Sciatic nerve (tissue), 2 donors: ENCODE measurements at places on chromosomes 1 and 21.

DNA sequence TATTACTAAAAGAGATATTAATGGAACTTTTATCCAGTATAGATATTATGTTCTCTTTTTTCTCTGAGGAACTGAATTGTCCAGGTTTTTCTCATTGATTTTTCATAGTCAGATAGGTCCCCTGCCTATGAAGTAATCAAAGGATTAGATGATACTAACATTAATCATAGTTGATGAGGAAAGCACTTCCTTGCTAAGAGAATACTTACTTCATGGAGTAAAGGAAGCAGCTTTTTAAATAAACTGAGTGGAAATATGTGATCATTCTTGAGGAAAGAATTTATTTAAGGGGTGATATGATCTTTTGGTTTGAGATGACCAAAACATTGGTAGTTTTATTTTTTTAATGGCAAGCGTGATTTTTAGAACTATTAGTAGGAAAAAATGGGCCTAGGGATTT is 58.9 kb downstream of the SWT1 start:
- no peak for DNase-seq

- no peak for DNase-seq
Measured at GRCh38 chr1:75092141-75092540, 42.0 kb upstream of the LHX8 start.

DNA sequence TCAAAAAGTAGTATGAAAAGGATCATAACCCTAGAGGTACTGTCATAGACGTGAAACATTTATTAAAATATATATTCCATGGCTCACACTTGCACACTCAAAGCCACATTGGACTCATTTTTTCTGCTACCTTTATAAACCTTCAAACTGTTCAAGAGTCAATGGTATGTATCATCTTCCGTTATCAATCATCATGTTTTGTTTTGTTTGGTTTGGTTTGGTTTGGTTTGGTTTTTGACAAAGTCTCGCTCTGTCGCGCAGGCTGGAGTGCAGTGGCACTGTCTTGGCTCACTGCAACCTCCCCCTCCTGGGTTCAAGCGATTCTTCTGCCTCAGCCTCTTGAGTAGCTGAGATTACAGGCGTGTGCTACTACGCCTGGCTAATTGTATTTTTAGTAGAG is 1.8 kb downstream of the IFNAR2 start:
- no peak for DNase-seq

DNA sequence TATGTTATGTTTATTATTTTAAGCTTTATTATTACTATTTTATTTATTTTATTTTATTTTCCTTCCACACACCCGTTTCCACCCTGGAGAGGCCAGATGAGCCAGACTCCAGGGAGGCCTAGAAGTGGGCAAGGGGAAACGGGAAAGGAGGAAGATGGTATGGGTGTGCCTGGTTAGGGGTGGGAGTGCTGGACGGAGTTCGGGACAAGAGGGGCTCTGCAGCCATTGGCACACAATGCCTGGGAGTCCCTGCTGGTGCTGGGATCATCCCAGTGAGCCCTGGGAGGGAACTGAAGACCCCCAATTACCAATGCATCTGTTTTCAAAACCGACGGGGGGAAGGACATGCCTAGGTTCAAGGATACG is 468 bp upstream of the MX1 start:
- DNase-seq: no peak

DNA sequence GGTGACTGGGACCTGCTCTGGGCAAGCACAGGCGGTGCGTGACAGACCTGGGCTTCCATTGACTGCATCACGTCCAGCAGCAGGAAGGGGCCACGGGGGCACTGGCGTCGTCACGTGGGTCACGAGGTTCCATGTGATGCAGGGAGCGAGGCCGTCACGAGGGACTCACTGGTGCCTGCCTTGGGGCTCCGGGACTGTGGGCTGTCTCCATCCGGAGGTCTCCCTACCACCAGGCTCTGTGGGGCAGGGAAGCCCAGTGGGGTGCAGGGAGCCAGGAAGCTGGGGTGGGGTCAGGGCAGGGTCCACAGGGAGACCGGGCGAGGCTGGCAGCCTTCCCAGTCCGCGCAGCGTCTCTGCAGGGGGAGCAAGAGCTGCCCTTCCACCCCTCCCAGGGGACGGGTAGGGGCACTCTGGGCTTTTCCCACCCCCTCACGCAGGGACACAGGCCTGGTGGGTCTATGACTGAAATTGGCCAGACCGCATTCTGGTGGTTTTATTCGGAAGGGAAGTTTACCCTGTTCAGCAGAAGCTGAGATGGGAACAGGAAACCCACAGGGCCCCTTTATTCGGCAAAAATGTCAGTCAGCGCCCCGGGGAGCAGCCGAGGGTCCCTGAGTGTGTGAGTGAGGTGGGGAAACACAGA is 416 bp upstream of the TNFRSF14 start:
- DNase-seq: peak; percentile 94

- peak; percentile 37 for DNase-seq
Measured at GRCh38 chr1:25733271-25733670, 66.7 kb upstream of the SELENON start.

GRCh38 chr1:108646648-108647269 is 14.1 kb downstream of the HENMT1 start:
- peak; percentile 81 for DNase-seq

- DNase-seq: no peak
Measured at GRCh38 chr1:237789619-237790018, 101.1 kb downstream of the ZP4 start.
